ENCODE measurements at places on chromosomes 7 and 10.

DNA sequence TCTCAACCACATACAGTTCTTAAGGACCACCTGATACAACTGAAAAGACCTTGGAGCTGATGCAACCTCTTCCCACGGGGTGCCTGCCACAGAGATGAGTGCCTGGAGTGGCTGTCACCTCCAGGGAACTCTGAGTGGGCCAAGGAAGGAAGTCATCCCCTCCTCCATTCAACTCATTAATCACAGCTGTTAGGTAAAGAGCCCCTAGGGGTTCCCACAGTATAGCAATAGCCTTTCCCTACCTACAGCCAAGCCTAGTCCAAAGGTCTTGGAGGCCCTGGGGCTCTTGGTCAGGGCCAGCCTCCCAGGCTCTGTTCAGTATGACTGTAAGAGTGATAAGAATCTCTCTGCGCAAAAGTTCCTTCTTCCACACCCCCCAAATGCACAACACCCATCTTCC, 70.4 kb upstream of the NFE2L3 start:
- DNase-seq = no peak

GRCh38 chr7:123410273-123410904, 124.0 kb downstream of the IQUB start:
- no peak for DNase-seq

DNA sequence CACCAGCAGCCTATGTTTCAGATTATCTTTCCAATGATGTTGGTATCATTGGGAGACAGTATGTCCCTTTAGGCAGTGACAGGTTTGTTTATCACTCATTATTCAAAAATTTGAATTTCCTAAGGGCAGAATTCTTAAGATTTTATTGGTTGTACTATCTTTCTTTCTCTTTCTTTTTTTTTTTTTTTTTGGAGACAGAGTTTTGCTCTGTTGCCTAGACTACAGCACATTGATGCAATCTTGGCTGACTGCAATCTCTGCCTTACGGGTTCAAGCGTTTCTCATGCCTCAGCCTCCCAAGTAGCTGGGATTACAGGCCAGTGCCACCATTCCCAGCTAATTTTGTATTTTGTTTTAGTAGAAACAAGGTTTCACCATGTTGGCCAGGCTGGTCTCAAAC, 111.2 kb downstream of the PON1 start:
- no peak for DNase-seq

DNA sequence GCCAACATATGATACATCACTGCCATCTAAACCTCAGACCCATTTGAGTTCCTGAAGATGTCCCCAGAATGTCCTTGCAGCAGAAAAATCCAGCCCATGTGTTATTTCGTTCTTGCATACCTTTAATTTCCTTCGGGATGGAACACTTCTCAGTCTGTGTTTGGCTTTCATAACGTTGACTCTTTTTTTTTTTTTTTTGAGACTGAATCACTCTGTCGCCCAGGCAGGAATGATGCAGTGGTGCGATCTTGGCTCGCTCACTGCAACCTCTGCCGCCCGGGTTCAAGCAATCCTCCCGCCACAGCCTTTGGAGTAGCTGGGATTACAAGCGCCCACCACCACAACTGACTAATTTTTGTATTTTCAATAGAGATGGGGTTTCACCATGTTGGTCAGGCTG, 148.8 kb upstream of the TNRC18 start:
- no peak for DNase-seq

GRCh38 chr7:12518920-12519681, 51.4 kb upstream of the SCIN start:
- no peak for DNase-seq

GRCh38 chr10:99331207-99331803, 2.1 kb downstream of the CNNM1 start:
- DNase-seq = no peak

DNA sequence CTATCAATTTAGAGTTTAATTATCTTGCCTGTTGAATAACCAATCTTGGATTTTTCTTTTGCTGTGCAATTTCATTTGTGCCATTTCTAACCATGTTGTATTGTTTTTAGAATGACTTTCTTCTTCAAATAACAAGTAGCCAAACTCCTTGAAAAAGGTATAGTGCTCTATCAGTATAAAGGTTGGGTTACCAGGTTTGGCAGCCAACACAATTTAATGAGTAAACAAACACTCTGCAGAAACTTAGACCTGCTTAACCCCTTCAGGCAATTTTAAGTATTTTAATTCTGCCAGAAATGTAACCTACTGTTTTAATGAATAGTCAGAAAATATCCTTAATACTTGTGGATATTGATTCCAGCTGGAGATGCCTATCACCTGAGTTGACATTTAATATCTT, 299.8 kb downstream of the ARL4A start:
- DNase-seq = no peak

- no peak for DNase-seq
Observed at GRCh38 chr10:29619241-29619669, 15.5 kb downstream of the SVIL start.

GRCh38 chr10:58464956-58465355, 47.7 kb upstream of the BICC1 start:
- DNase-seq = no peak

DNA sequence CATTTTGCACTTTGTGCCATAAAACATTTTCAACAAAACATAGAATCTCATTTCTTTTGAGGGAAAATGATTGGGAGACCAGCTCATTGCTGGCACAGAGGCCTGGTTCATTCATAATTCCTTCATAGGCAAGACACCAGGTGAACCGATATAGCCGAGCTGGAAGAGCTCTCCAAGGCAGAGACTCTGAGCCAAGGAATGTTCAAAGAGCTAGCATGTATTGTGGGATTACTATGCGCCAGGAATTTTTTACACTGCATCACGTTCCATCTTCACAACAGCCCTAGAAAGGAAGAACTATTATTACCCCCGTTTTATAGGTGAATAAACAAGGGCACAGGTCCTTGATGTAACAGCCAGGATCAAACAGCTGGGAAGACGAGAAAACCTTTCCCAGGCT, 2.1 kb upstream of the IL6 start:
- no peak for DNase-seq

GRCh38 chr10:74227697-74228424, 76.8 kb downstream of the ADK start:
- DNase-seq = no peak

GRCh38 chr7:45703373-45703821, 129.2 kb downstream of the ADCY1 start:
- DNase-seq = no peak

DNA sequence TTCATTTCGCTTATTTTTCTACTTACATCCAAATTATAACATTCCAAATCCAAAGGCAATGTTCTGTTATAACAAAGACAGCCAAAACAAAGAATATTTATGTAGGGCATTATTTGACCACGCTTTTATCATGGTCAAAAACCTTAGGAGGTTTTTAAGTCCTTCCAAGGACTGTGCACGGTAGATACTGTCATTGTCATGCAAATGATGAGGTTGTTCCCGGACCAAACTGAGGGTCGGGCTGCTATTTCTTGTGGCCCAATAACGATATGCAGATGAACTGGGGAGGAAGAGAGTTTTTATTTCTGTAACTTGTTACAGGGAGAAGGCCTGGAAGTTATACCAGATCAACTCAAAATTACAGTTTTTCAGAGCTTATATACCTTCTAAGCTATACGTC, 56.6 kb upstream of the STEAP4 start:
- DNase-seq = no peak

DNA sequence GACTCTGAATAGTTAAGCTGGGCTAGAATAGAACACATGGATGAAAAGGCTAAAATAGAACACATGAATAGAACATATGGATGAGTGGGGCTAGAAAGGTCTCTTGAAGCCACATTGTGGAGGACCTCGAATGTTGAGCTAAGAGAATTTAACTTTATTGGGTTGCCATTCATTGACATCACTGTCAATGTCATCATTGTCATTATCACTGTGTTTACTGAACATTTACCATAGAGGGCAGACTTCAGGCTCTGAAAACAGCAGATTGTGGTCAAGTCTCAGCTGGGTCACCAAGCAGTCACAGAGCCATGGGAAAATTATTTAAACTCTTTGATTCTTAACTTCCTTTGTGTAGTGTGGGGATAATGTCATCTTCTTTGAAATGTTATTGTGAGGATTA, 80.4 kb downstream of the WDFY4 start:
- no peak for DNase-seq

GRCh38 chr7:138889582-138890498, 91.3 kb downstream of the KIAA1549 start:
- DNase-seq = no peak

GRCh38 chr10:33914746-33915145, 580.3 kb upstream of the NRP1 start:
- DNase-seq = no peak

DNA sequence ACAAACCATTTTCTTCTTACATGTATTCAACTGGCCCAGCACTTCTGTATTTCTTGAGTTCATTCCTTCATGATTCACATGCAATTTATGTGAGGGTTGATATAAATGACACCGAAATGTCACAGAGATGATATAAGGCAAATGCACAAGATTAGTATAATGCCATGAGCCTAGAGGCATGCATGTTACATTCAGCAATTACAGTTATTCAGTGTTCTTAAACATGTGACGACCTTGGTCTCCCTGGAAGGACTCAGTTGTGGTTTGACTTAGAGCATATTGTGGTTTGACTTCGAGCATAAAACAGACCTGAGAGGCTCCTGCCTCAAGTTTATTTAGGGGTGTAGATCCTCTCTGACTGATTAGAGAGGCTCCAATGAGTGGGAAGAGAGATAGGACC, 752.1 kb upstream of the POM121L12 start:
- DNase-seq = no peak

DNA sequence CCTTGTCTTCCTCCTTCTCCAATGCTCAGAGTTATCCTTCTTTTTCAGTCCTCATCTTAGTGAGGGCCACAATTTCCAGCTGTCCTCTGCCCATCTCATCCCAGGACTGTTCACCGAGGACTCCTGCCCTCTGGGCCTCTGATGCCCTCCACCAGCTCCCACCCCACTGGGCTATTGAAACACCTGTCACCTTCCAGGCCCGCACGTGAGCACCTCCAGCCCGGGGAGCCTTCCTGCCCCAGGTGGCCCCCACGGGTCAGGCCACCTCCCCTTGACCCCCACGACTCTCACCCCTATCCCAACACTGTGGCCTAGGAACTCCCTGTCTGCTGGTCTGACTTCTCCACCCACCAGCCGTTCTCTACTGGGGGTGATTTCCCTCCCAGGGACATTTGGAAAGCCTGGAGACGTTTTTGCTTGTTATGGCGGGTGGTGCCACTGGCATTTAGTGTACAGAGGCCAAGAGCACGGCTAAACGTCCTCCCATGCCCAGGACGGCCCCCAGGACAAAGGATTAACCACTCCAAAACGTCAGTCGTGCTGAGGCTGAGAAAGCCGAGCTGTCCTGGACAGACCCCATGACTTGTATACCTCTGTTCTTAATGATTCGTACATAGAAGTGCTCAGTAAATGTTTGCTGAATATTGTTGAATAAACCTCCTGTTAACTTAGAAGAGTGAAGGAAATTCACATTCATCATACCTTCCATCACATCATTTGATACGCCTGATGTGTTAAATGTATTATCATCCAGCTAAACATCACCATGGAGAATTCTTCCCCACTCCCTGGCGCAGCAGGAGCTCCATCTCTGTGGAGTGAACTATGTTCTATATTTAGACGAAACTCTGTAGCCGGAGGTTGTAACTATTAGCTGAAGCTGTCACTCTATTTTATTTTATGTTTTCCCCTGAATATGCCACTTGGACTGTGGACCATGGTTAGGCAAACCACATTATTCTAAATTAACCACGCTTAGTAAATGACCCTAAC, 270.1 kb upstream of the SHH start:
- DNase-seq = peak; percentile 77

DNA sequence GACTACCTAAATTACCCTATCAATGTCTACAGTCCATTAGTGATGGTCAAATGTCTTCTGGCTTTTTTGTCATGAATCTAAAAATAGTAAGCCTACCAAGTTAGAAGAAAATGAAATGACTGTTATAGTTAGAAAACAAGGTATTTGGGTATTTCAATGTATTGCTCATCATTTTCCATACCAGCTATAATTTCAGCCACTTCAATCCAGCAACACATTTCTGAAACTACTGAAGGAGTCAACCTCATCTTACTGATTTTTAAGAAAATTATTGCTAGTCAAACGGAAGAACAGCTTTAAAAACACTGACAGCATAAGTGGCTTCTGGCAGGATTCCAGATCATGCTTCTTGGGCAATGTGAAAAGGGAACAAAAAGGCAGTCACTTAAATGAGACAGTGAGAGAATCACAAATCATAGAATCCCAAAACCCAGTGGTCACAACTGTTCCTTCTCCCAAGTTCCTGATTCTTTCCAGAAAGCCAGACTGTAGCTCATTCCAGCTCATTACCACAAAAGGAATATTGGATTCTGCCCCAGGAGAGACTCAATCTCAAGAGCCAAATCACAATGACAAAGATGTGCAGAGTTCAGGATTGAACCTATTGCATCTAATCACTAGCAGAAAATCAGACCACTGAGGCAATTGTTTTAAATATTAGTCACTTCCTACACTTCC, 61.2 kb upstream of the LRRN3 start:
- peak; percentile 47 for DNase-seq

- no peak for DNase-seq
Observed at GRCh38 chr10:15541376-15541775, 170.3 kb upstream of the FAM171A1 start.

DNA sequence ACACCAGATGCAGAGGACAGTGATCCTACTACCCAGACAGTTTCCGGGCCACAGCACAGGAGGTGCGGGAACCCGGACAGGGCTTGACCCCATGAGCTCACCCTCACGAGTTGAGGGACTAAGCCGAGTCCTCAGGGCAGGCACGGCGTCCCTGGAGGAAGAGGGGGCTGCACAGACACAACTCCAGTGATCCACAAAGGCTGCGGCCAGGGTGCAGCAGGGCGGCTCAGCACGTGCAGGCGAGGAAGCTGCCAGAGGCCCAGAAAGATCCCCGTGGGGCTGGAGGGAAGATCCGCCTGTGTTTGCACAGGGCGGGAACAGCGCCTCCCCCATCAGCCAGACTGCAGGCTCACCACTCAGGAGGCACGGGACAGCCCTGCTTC, 45.9 kb upstream of the TMEM72 start:
- no peak for DNase-seq
